ENCODE measurements at places on chromosomes 13 and 19.

DNA sequence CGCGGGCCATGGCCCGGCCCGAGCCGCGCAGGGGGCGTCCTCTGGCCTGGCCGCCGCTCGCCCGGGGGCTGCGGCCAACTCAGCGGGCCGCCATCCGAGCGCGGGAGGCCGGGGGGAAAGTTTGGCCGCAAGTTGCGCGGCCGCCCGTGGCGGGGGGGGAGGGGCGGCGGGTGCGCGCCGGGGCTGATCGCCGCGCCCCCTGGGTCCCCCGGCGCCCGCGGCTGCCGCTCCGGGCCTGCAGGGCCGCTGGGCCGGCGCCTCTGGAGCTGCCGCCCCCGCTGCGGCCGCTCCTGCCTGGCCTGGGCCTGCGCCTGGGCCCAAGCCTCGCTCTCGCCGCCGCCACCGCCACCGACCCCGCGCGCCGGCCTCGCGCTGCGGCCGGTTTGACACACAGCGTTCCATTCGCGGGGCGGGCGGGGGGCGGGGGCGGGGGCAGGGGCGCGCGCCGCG lies at the start of gene NR2F6:
Gene NR2F6, minus strand, starts transcription at position 385 of the 450 bp plus-strand sequence. CDS start 699 bp downstream, outside the sequence.
- DNase-seq = no peak

DNA sequence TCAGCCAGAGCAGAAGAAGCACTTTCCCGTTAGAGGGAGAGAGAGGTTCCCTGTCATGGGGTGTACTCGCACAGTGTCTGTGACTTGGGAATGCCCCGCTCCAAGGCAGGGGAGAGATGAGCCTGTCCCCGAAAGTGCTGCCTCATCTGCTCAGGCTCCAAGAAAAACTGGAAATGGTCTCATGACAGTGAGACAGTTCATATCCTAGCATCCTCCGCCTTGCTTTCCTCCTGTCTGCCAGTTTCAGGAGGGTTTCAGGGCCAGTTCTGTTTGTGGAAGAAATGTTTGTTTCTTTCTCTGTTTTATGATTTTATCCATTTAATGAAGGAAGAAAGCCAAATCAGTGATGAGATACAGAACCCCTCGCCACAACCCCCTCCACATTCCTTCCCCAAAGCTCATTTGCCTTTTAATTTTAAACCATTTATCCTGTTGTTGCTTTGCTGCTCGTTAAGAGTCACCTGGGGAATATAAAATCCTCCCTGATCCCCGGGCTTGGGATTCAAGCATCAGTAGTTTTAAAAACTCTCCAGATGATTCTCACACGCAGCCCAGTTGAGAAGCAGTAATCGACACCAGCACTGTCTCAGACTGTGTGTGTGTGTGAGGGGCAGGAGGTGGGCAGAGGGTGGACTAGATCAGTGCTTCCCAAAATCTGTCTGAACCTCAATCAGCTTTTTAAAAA lies 144.6 kb upstream of the UBL3 start:
- DNase-seq = no peak

GRCh38 chr19:50490991-50491472 lies 14.4 kb upstream of the GARIN5A start:
- no peak for DNase-seq

DNA sequence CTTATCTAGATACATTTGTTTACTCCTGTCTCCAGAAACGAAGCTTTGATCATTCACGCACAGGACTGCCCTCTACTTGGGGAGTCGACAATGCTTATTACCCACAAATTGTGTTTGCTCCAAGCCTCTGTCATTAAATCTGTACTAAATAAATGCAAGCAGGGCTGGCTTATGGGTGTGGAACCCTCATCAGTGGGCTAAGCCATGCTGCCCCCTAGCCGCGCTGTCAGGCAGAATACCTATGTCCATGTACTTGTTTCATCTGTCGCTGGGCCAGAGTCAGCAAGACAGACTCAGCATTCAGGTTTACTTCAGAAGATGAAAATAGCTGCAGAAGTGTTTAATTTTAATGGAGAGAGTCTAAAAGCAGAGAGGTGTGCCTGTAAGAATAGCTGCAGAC lies 110.0 kb upstream of the PRR20A start:
- DNase-seq = no peak

DNA sequence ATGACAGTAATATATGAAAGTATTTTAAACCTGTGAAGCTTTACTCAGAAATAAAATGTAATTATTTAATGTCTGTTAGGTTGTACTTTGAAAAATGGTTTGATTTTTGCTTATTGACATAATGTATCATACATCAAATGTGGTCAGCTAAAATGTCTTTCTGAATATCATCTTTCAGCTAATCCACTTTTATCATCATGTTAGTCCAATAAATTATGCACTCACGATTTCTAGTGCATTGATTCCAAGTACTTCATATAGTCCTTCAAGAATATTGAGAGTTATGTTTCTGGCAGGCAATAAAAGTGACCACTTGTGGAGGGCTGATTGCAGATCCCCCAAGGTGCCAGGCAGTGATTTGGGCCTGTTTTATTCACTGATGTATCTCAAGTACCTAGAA lies 1204.1 kb downstream of the OLFM4 start:
- no peak for DNase-seq

- DNase-seq = no peak
Observed at GRCh38 chr13:114157869-114158495, 21.1 kb upstream of the CFAP97D2 start.

GRCh38 chr13:40920826-40921225 lies 98.3 kb downstream of the ELF1 start:
- DNase-seq = no peak

DNA sequence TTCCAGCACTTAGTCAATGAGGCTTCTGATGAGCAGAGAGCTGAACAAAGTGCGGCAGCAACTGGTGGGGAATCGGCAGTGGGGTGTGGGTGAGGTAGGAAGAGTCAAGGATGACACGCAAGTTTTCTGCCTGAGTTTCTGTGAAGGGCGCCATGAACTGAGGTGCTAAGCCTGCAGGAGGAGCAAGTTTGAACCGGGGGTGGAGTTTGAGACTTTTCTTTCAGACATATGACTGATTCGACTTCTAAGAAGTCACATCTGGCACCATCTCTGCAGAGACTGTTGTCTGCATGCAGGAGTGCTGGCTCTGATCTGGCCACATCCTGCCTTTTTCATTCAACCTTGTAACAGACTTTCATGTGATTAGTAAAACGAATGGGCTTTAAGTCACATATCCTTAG lies 14.8 kb upstream of the GPI start:
- no peak for DNase-seq

DNA sequence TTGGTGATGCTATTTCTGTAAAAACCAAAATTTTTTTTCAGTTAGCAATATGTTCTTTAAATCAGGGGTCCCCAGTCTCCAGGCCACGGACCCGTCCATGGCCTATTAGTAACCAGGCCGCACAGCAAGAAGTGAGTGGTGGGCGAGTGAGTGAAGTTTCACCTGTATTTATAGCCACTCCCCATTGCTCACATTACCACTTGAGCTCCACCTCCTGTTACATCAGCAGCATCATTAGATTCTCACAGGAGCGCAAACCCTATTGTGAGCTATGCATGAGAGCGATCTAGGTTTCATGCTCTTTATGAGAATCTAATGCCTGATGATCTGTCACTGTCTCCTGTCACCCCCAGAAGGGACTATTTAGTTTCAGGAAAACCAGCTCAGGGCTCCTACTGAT lies 58.9 kb upstream of the SLC7A1 start:
- no peak for DNase-seq

GRCh38 chr13:99892196-99892613 lies 79.4 kb downstream of the ZIC5 start:
- no peak for DNase-seq

DNA sequence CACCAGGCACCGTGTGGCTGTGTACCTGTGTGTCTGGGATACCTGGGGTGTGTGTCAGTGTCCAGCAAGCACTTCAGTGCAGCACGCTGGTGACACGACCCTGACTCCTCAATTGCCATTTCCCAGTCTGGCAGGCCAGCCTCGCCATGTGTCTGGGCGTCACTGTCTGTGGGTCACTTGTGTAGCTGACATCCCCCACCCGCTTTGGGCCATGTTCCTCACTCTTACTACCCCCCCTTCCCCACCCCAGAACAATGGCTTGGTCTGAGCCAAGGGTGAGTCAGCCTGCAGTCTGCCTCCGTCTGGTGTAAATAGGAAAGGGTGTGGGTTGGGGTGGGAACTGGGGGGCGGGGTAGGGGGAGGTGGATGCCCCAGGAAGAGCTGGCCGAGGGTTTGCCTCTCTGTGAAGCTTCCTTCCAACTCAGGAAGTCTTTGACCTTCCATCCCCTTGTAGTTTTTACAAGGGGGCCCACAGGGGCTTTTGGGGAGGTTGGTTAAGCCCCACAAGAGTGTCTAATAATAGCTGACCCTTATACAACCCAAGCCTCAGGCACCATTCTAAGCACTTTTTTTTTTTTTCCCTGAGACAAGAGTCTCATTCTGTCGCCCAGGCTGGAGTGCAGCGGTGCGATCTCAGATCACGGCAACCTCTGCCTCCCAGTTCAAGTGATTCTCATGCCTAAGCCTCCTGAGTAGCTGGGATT lies 17.6 kb downstream of the NOVA2 start:
- DNase-seq = no peak

GRCh38 chr13:101406791-101407190 lies 9.5 kb downstream of the NALCN start:
- DNase-seq = peak; percentile 37

- DNase-seq = no peak
Observed at GRCh38 chr19:38580080-38580479, 37.7 kb downstream of the MAP4K1 start.

DNA sequence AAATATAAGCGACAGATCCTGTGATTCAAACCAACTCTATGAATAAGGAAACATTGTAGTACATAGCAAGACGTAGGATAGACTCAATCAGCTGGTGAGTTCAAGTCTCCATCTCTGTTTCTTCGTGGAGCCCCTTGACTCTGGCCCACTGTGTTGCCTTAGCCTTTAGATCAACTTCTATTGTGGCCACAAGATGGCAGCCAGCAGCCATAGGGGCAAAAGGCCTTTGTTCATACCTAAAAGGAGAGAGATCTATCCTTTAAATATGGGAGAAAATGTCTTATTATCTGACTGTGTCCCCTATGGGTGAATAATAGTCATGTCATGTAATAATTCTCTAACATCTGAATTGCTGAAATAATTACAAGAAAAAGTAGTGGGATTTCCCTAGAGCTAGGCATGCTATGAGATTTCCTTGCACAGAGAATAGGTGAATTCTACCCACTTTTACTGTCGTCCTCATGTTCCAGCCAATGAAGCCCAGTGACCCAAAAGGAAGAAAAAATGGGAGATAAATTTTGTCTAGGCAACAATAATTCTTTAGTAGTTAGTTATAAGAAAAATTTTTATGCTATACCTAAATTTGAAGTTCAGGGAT lies 129.4 kb downstream of the PCDH20 start:
- DNase-seq = no peak

DNA sequence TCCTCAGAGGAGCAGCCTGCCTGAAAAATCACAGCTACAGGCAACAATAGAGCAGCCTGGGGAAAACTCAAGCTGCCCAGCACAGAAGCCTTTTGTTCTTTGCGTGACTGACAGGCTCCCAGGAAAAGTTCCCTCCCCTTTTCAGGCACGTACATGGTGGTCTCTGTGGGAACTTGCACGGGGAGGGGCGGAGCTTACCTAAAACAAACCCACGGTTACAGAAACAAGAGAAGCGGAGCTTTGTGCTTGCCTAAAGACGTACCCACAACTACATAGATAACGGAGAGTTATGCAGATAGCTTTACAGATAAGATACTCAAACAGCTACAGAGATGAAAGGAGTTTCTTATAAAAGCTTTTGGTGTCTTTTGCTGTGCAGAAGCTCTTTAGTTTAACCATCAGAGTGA lies 11.4 kb downstream of the ETFB start:
- DNase-seq = no peak

GRCh38 chr13:22647156-22647850 lies 533.5 kb upstream of the SGCG start:
- no peak for DNase-seq

GRCh38 chr13:23144431-23144830 lies 36.3 kb upstream of the SGCG start:
- no peak for DNase-seq

DNA sequence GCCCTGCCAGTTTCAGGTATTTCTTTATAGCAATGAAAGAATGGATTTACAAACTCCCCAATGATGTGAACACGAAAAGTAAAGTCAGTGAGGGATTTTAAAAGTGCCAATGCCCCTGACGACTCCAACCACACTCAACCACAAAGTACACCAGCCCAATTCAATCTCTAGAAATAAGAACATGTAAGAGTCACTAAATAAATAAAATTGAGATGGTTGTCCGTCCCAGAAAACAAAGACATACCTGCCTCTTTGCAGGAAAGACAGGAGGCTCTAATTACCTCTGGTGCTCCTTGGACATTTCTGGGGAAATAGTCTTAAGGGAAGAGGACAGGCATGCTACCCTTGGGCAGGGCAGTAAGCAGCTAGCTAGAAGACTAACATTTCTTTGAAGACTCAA lies 55.8 kb downstream of the NALCN start:
- no peak for DNase-seq

- peak; percentile 47 for DNase-seq
Observed at GRCh38 chr13:98108341-98108740, 34.6 kb upstream of the FARP1 start.

DNA sequence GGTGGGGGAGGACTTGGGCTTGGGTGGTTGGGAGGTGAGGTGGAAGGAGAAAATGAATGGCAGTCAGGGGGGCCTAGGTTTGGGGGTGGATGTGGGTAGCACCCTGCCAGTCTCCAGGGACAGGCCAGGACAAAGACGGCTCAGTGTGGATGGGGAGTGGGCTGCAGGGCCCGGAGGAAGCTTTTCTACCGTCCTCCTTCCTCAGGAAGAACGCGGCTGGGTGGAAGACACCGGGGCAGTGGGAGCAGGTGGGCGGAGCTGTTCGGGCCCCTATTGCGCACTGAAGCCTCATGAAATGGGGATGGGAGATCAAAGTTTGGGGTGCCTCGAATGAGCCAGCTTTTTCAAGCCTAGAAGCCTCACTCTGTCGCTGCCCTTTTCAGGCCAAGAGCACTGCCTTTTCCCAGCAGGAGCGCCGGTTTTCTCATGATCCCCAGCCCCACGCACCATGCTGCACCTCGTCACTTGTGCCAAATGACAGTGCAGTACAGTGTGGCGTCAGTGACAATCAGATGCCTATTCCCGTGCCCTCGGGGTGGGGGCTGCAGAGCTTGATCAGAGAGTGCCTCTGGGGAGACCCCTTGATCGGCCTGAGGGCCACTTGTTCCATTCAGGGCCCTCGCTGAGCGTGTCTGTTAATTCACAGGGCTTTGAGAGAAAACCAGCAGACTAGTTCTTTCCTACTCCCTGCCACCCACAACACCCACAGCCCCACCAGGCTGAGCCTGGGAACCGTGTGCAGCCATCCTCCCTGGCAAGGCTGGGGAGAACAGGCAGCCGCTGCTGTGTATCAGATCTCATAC lies 1.5 kb downstream of the CALM3 start:
- DNase-seq = no peak

GRCh38 chr13:75566658-75567057 lies 17.1 kb downstream of the UCHL3 start:
- DNase-seq = peak; percentile 59

GRCh38 chr13:32632343-32632909 lies 46.2 kb downstream of the PDS5B start:
- no peak for DNase-seq

- DNase-seq = no peak
Observed at GRCh38 chr19:55160986-55161365, 3.4 kb upstream of the TNNI3 start.
